IPS-NIHi11 (cell line): ENCODE measurements at places on chromosomes 7 and 10.
A peak's percentile ranks its signal among the peaks of the same experiment; 100 is the strongest.

DNA sequence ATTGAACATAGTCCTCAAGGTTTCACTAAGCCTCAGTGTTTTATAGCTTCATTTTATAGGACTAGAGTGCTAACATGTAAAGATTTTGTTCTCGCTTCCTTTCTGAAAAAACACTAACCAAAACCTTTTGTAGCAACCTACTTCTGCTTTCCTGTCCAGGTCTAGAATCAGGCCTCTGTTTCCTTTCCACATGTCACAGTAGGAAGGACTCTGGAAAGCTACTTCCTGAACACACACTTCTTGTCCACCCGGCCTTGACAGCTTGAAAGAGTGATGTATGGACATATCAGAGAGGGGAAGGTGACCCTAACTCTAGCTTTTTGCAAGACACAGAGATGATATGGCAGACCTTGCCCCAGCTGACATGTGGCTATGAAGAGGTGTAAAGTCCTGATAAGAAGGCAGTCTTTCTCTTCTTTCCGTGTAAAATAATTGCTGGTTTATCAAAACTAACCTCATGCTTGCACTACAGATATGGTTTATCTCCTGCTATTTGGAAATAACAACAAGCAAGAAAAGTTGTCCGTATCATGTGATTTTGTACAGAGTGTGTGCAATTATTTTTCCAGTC is 175.4 kb downstream of the SKAP2 start:
- no peak for DNase-seq

DNA sequence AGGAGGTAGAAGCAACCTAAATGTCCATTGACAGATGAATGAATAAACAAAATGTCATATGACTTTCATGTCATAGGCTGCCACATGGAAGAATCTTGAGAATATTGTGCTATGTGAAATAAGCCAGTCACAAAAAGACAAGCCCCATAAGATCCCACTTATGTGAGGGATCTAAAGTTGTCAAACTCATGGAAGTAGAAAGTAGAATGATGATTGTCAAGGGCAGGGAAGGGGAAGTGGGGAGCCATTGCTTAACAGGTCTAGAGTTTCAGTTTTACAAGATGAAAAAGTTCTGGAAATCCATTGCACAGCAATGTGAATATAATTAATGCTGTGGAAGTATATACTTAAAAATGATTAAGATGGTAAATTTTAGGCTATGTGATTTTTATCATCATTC is 229.3 kb upstream of the KMT2E start:
- no peak for DNase-seq

- no peak for DNase-seq
Measured at GRCh38 chr10:23432639-23433038, 6.2 kb upstream of the OTUD1 start.

DNA sequence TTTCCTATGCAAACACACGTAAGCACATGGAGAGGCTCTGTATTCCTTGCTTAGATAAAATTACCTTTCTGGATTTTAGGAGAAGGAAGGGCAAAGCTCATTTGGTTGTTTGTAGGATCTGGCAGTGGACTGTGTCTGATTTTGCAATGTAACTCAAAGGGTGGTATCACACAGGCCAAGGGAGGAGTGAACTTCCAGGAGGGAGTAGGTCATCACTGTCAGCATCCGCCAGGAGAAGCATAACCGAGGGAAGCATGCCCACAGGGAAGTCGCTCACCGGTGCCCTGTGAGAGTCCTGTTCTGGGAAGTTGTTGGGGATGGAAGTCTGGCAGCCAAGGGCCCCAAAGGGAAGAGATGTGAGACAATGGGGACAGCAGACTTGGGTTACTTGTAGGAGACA is 74.4 kb downstream of the CFAP58 start:
- DNase-seq: no peak

DNA sequence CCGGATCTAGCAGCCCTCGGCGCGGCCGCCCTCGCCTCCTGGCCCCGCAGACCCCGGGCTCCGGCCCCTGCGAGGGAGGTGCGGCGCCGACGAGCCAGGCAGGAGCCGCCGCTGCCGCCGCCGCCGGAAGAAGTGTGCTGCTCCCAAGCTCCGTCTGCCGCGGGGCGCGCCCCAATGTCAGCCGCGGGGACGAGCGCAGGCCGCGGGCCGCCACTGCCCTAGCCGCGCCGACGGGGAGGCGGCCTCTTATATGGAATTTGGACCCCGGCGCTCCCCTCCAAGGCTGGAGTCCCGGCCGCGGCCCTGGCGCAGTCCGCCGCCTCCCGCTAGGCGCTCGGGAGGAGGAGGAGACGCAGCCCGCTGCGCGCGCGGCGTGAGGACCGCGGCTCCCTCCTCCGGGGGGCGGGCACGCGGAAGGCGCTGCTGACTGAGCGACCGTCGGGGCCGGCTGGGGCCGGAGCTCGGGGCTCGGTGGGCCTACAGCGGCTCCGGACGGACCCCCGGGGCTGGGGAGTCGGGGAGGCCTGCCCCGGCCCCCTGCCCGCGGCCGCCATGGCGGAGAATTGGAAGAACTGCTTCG is at the start of gene TRIM8:
Gene TRIM8 (plus strand): TSS at position 414 of the 580 bp plus-strand sequence. CDS start 139 bp downstream, at position 553.
- DNase-seq: no peak

GRCh38 chr10:102632394-102633111 is 11.7 kb upstream of the TRIM8 start:
- no peak for DNase-seq

DNA sequence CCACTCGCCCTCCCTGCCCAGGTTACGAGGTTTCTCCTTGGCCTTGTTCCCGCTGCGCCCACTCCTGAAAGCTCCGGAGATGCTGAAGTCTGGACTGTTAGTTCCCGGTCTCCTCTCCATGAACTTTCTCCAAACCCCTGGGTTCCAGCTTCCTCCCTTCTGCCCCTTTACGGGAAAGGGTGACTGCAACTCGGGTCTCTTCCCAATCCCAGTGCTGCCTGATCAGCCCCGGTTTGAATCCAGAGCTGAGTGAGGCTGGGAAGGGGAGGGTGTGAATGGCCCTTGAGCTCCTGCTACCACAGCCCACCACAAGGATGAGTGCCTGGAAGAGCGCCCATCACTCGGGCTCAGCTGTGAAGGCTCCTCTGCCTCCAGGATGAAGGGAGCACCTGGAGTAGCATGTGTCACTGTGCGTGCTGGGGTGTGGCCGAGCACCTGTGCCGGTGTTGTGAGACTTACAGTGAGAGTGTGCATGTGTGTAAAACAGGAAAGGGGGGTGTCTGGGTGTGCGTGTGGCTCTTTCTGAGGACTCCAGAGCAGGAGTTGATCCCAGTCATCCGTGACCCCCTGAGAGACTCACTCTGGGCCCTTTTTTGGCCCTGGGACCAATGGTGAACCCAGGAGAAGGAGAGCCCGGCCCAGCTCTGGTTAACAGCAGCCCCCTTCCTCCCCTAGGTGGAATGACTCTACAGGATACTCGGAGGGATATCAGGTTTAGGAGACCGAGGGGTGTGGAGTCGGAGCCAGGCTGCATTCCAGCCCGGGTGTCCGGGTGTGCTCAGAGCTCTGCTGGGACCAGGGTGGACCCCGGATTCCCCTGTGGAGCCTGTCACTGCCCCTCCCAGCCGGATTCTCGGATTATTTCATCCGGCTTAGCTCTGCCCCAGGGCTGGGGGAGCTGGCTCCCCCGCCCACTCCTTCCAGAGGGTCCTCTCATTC is 1.1 kb upstream of the ZNF467 start:
- no peak for DNase-seq

- no peak for DNase-seq
Measured at GRCh38 chr10:50309342-50309741, 58.0 kb upstream of the ASAH2 start.

GRCh38 chr10:46520381-46520780 is 36.1 kb downstream of the GPRIN2 start:
- DNase-seq: no peak

GRCh38 chr7:51229620-51230323 is 86.8 kb downstream of the COBL start:
- no peak for DNase-seq

DNA sequence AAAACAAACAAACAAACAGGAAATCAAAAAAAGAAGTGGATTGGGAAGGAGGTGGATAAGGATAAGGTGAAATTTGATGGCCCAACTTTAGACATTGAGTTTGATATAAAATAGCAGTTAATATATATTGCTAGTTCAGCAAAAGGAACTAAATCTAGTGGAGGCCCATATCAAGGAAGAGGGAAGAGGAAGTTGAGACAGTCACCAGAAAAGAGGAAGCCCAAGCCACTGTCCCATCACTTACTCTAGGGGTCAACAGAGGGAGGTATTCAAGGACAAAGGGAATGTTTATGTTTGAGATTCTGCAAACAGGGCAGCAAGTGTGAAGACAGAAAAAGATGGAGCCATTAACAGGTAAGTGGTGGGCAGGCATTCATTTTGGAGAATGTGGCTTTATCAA is 3.7 kb downstream of the LAMTOR4 start:
- no peak for DNase-seq

DNA sequence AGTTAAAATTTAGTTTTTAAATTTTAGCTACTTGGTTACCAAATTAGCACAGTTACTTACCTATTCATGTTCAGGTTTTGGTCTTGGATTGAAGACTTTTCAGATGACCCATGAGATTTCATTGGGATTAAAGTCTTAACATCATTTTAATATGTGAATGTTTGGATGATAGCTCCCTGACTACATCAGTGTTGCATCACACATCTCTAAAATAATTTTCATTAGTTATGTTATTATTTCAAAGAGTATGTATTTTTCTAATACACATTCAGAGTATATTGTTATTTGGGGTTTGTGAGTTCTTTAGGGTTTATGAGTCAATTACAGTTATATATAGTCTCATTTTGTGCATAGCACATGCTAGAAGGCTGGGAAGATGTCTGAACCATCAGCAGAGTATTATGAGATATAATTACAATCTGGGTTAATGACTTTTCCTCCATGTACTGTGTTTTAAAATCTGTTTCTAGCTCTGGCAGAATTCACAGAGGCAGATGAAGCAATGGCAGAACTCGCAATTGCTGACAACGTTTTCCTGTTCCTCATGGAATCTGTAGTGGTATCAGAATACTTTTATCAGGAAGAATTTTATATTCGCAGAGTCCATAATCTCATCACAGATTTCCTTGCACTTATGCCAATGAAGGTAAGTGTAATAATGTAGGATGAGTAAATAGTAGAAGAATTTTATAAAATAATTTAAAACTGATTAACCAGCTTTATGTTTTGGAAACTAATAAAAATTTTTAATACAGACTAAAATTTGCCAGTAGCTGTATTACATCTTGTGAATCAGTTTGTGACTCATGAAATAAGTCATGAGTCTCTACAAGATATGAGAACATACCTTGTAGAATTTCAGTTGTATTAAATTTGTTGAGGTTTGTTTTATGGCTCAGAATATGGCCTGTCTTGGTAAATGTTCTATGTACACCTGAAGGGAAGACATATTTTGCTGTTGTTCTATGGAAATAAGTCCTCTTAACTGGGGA is 26.9 kb downstream of the NUP205 start:
- DNase-seq: no peak

DNA sequence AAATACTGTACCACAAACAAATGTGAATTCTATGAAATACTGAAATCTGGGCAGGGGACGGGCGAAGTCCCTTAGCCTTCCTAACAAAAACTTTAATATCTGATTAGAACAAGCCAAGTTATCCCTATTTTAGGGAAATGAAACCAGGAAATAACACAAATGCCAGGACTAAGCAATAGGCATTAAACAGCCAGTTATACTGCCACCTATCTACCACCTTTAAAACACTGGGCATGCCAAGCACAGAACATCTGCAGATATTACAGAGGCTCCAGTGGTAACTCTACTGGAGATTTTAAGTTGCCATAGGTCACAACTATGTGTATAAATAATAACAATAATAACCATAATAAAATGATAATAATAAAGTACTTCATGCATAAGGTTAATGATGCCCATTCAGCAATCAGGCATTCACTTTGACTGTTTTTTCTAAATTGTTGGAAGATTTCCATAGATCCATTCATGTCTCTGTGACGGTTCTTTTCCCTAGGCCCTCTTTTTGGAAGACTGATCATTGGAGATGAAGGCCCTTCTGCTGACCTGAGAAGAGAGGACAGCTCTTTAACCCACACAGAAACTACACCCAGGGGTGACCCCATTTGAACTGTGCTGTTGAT is 195.7 kb downstream of the CACNA2D1 start:
- peak; percentile 37 for DNase-seq

DNA sequence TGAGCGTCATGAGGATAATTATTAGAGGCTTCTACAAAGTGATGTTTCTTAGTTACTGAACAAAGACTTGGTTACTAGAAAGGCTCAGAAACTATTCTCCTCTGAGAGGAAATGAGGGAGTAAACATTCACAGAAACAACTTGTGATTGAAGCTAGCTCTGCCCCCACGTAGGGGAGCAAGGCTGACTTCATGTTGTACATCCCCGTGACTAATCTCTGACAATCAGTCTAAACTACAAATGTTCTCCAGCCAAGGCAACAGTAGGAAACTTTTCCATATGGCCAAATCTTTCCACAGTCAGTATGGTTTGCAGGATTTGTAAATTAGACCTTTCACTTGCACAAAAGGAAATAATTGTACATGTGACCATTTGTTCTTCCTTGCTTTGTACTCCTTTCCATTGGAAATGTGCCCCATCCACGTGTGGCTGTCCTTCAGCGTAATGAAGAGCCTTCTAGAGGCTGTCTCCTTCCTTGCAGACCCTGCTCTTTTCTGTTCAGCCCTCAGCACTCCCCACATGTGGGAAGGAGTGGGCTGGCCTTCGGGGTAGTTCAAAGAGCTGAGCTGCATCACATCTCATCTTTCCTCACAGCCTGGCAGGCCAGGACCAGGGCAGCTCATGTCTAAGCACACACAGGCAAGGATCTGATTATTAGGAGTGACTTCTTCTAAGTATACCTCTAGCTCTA is 93.5 kb downstream of the PCGF5 start:
- no peak for DNase-seq

DNA sequence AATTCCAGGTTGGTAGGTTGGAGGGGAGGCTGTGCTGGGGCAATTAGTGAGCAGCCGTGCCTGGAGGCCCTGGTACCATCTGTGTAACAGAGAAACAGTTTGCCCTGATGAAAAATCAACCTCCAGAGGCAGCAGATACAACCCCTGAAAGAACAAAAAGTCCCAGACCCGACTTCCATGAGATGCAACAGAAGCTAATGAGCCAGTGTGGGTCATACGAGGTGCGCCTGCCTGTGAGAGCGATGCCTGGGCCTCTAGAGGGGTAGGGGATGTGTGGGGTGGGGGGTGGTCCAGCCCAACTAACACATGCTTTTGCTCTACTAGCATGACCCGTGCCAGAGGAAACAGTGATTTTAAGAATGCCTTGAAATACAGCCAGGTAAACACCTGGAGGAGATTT is 39.3 kb downstream of the CELF2 start:
- DNase-seq: peak; percentile 26

DNA sequence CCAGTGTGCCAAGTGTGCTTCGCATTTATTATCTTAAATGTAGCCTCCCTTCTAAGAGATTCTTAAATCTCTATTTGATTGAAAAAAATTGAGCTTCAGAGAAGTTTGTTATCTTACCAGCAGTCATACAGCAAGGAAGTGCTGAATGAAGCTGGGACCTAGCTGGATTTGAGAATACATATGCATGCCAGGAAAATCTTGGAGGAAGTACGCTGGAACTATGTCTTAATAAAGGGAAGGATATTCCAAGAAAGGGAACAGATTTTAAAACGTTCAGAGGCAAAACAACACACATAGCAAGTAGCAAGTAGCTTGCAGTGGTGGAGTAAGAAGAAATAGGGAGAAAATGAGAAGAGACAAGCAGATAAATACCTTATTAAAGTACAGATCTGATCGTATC is 1.5 kb downstream of the CFAP70 start:
- DNase-seq: no peak
